ENCODE measurements at places on chromosomes 5 and 9.
A peak's percentile ranks its signal among the peaks of the same experiment; 100 is the strongest.

- peak; percentile 12 for DNase-seq
Observed at GRCh38 chr9:81522716-81523551, 166.4 kb downstream of the TLE1 start.

- DNase-seq: no peak
Observed at GRCh38 chr9:32707326-32707725, 71.9 kb upstream of the TAF1L start.

- no peak for DNase-seq
Observed at GRCh38 chr5:156149213-156149612, 177.8 kb upstream of the SGCD start.

DNA sequence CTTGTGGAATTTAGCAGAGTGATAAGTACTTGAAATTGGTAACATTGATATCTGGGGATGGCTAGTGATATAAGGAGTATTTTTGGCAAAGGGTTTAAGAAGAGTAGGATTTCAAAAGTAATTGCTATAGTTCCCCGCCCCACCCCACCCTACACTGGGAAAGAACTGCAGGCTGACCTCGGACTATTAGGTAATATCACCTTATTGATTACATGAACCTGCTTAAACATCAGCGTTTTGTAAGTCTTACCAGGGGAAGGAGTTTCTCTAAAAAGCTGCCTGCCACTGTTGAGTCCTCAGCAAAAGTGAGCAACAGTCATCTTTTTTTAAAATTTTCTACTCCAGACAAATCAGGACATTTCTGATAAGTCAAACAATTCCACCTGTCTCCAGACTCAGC lies 337.3 kb downstream of the DTWD2 start:
- no peak for DNase-seq

DNA sequence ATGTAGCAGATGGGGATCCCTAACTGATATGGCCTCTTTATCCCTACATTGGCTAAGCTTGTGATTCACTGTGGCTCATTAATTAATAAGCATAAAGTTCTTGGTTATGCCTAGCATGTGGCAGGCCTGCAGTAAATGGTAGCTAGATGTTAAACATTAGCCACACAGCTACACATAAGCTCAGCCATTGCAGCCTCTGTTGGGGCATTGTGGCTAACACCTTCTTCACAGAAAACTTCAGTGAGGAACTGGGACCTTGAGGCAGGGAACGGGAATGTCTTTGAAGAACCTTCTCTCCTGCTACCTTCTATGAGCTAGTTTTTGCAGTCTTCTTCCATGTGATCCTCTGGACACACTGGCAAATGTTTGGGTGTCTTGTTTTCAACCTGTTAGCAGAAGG lies 338.2 kb downstream of the NTRK2 start:
- no peak for DNase-seq

DNA sequence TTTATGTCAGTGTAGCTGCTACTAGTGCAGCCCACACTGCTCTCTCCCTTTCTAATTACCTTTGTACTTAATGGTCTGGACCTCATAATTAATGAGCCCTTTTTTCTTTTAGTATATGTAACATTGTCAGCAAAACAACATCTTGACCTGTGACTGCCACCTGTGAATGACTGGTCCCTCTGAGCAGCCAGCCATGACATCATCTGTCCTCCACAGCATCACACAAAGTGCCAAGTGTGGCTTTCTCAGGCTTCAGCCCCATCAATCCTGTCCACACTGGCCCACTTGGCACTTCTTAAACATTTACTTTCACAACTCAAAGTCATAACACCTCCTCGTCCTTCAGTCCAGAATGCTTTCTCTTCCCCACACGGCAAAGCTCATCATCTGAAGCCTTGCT lies 104.7 kb downstream of the GPR21 start:
- no peak for DNase-seq

- no peak for DNase-seq
Observed at GRCh38 chr5:60701321-60701968, 1.5 kb upstream of the DEPDC1B start.

- no peak for DNase-seq
Observed at GRCh38 chr5:171706736-171707441, 78.7 kb upstream of the SMIM23 start.

DNA sequence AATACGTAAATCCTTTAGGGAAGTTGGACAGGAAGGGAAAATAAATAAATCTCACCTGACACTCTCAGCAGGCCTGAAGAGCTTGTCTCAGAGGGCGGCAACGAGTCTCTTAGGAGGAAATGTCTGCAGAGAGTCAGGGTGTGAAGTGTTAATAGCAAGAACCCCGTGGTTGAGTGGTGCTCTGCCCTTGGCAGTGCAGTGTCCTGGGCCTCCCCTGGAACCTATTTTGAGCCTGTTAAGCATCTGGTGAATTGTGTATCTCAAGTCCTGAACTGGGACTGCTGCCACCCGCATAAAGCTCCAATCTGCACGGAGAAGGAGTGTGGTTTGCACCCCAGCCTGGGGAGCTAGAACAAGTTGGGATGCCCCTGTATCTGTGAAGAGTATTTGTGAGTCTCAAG lies 211.8 kb downstream of the GOLPH3 start:
- DNase-seq: no peak

DNA sequence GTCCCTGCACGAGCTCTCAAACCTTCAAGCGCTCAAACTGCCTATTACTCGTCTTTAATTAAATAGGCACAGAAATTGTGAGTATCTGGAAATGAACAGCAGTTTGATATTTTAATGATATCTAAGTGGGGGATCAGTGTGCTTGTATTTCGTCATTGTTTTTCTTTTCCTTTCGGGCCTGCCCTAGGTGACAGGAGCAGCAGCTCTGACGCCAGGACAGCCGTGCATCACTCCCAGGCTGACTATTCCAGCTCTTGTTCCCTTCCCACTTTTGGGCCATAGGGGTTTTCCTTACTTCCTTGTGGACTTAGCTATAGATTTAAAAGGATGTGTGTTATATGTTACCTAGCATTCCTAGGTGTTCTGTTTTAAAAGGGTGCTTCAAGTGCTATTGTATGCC lies 9.5 kb downstream of the BNIP1 start:
- no peak for DNase-seq

Measured in BJ (cell line).